Activated T-cell treated with anti-CD3 and anti-CD28 coated beads, Interleukin-2, amount 50 U/mL, for 4 hours (primary cell): ENCODE measurements at places on chromosomes 13 and 19.

- DNase-seq, result no peak
Observed at GRCh38 chr13:67466569-67466968, 236.4 kb upstream of the PCDH9 start.

DNA sequence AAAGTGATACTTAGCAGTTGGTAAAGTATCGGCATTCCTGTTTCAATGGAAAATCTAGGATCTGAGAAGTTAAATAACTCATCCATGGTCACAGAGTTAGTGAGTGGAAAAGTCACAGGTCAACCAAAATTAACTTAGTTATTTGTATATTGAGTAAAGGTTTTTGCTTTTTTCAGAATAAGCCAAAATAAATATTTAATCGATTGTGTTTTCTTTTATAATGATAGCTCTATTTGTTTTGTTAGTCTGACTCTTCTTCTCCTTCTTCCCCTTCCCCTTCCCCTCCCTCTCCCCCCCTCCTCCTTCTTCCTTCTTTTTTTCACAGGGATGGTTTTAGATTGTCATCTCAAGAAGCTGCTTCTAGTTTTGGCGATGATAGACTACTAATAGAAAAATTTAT is 173.5 kb downstream of the PCCA start:
- no peak for DNase-seq

DNA sequence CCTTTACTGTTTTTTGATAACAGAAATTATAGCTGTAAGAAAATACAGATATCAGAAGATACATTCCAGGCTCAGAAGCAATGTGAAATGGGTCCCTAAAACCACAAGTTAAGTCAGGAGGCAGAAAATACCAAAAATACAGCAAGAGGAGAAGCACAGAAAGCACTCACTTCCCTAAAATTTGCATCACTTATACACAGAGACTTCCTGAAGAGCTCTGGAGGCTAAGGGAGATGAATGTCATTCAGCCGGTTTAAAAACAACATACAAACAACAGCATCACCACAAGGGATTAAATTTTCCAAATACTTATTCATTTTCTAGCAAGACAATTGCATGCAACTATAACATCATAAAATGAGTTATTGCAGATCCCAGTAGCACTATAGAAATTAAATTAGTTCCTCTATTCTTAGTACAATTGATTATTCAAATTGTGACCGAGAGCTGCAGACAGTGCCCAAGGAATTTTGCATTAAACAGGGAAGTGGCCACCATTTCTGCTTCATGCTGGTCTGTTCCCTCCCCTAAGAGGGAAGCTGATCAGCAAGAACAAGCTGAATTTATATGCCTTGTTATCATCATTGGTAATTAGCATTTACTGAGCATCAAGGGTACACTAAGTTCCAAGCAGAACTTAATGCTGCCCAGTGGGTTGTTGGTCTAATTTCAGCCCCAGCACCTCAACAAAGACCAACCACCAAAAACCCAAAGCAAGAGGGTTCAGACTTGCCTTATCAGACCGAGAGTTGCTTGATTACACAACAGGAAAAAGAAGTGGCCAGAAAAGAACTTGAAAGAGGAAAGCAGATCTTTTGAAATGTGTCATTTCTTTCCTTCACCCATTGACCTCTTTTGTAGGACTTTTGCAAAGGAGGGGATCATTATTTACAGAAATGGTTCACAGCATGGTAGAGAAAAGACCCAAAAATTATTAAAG is 140.7 kb downstream of the KCTD12 start:
- no peak for DNase-seq

- DNase-seq, result no peak
Observed at GRCh38 chr19:498977-499623, 2.8 kb downstream of the MADCAM1 start.

DNA sequence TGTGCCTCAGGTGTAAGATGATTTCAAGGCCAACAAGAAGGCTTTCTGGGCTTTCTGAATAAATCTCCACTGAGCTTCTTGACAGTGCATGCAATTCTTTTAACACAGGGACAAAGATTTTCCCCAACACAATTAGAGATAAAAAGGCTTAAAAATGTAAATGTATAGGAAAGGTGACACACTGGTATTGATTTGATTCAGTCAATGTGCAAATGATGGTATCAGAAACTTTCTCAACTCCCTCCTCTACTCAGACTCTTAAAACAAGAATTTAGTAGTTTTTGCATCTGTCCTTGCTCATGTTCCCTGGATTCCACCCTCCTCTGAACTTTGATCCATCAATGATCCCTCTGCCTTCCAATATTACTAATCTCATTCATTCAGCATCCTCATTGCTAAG is 111.6 kb upstream of the FNDC3A start:
- DNase-seq, result no peak

- peak; percentile 100 for DNase-seq
Observed at GRCh38 chr19:47274071-47274890, at the start of gene INAFM1. INAFM1 (plus strand) TSS chr19:47274885; CDS start chr19:47274920, 35 bp downstream.

DNA sequence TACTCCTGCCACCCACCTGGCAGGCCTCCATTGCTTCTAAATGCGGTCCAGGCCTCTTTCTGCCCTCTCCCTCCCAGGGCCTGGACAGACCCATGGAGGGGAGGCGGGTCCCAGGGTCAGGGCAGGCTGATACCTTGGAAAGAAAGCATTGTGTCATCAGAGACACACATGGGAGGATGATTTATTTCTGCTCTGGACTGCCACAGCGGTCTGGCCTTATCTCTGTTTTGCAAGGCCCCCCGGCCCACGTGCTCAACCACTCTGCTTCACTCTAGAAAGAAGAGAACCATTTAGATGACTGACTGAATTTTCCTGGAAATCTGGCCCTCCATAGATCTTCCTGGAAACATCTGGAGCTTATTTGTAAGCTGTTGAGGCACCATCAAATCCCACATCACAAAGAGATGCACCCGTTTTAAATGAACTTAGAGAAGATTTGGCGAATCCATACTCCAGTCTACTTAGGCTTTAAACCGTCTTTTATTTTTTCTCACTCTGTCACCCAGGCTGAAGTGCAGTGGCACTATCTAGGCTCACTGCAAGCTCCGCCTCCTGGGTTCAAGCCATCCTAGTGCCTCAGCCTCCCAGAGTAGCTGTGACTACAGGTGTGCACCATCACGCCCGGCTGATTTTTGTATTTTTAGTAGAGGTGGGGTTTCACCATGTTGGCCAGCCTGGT is 48.3 kb upstream of the URI1 start:
- no peak for DNase-seq

DNA sequence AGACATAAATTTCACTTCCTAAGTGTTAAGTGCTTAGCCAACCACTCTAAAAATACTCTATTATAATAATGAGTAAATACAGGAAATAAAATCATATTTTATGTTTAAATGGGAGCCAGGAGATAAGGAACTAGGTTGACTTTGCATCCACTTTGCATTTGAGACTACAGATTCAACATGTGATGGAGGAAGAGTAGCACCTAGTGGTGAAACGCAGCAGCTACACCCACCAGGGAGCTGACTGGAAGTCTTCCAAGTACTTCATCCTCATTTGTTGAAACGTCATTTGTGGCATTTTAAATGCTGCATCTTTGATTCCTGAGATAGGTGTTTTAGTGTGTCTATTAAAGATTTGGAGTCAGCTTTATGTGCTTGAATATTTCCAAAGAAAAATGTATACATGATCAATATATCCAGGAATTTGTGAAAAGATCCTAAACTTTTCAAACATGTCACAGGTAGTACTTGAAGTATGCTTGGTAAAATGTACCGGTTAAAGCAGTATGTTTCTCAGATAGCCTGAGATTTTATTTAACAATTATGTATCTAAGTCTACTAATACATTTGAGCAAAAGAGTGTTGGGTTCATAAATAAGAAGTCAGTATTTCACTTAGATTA is 17.4 kb upstream of the KCTD12 start:
- peak; percentile 64 for DNase-seq
